ENCODE measurements at places on chromosomes 3 and 15.

- no peak for DNase-seq
Observed at GRCh38 chr3:157533298-157534070, 30.3 kb upstream of the VEPH1 start.

DNA sequence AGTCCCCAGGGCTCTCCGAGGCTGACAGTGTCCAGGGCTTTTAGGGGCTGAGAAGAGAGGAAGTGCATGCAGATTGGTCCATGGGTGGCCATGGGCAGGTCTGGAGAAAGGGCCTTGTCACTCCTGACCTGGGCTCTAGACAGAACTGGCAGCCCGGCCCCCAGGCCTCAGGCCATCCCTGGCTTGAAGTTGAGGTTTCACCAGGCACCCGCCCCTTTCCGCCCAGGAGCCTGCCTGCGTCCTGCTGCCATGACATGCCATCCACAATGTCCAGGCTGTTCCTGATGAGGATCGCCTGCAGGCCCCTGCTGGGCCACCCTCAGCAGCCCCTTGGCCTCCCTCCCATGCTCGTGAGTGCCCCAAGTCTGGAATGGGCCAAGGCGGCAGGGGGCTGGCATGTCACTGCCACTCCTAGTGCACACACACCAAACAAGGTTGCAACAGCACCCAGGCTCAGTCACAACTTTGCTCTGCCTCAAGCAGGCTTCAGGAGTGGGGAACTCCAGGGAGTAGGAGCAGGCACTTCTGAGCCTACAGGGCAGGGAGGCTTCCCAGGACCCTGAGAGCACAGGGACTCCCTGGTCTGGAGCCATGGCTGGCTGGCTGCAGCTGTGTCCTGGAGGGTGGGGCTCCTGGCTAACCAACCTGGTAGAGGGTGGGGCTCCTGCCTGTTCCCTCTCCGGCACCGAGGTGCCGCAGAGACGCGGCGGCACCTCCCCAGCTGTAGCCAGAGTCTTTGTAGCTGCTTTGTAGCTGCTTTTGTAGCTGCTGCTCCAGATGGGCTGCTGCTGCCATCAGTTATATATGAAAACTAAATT lies 1457.1 kb upstream of the GBE1 start:
- DNase-seq = no peak

DNA sequence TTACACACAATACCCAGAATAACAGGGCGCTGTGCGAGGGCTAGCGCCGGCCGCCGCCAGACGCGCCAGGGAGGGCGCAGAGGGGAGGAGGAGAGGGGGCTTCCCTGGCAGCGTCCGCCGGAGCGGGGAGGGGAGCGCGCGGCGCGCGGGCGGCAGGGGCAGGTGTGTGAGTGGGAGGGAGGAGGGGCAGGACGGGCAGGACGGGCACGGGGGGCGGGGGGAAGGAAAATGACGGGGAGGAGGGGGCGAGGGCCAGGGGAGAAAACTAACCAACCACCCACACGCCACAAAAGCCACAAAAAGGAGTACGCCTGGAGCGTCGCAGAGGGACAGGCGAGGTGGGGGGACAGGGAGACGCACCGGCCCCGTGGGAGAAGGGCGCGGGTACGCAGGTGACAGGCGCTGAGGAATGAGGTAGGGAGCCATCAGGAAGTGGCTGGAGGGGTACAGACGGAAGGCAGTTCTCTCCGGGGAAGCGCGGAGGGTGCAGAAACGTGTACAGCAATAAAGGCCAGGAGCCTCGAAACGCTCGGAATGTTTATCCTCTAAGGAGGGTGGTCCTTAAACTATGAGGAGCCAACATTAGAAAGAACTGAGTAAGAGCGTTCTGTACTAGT lies 610 bp upstream of the SATB1 start:
- no peak for DNase-seq

- no peak for DNase-seq
Observed at GRCh38 chr15:81239190-81239589, 42.5 kb downstream of the IL16 start.

DNA sequence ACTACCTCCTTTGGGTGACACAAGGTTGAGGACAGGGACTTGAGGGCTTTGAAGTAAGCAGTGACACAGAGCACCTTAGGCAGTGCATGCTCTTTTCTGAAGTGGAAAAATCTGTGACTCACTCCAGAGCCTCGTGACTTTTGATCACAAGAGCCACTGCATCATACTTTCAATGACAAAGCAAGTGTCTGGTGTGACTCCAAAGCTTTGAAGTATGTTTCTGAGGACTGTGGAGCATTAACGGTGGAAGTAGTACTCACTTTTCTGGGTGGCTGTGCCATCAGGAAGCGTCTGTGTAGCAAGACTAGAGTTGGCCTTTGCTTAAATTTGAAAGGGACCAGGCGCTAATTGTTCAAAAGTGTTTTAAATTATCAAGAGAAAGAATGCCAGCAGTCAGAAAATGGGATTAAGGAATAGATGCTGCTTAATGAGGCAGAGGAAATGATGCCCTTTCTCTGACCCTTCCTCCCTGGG lies 210.7 kb upstream of the TRIM42 start:
- DNase-seq = no peak

- DNase-seq = no peak
Observed at GRCh38 chr15:92528736-92529135, 126.8 kb downstream of the FAM174B start.

- DNase-seq = peak; percentile 1
Observed at GRCh38 chr3:112531358-112531781, 30.4 kb downstream of the ATG3 start.

DNA sequence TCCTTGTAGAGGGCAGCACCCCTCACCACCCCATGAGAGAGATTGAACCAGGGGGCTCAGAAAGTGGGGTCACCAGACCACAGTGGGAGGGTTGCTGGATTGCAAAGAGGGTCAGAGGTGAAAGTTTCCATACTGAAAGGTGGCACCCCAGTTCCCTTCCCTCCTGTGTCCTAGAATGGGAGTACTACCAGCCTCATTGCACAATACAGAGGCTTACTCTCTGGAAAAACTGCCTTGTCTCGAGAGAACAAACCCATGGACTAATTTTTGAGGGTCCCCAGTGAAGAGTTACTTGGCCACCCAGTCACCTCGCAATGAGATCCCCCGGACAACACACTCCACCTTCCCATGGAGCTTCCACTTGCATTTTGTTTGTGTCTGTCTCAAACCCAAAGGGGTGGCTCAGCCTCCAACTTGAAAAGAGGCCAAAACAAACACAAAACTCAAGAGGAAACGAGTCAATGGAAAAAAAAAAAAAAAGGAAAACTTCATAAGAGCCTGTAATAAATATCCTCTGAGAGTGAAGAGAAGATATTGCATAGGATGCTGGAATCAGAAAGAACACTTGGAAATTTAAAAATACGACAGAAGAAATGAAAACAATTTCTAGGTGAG lies 18.6 kb downstream of the MESP2 start:
- DNase-seq = no peak

GRCh38 chr15:67639591-67639990 lies 97.1 kb downstream of the MAP2K5 start:
- no peak for DNase-seq

DNA sequence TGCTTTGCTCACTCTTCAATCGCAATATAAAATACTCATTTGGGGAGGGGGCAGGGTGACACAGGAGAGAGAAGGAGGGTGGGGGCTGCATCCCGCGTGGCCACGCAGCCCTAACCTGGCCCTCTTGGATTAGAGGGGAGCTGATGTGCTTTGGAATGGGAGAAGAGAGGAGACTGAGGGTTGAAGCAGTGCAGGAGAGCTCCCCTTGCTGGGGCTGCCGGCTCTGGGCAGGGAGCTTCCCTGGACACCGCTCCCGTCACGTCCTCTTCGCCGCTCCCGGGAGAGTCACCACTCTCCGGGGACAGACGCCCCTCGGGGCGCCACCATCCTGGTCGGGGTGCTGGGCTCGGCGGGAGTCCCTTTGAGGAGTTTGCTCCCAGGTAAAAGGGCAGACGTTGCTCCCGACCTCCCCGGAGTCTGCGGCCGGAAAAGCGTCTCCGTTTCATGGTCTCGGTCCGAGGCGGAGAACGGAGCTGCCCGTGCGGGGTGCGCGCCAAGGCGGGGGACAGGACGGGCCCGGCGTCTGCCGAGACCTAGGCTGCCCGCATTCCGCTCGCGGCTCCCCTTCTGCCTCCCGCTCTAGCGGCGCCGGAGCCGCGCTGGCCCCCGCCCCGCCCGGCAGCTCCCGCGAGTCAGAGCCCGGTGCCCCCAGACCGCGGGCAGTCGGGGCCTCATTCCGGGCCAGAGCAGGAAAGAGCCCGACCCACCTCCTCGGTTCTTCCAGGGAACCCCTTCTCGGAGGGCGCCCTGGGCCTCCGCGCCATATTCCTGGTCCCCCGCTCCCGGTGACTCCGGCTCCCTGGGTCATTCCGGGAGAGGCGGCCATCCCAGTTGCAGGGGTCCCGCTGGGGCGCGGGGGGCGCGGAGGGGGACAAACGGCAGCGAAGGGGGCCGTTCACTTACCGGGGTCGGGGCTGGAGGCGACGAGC lies 603 bp downstream of the SLC7A14 start:
- no peak for DNase-seq

- DNase-seq = no peak
Observed at GRCh38 chr3:4814305-4814903, 164.8 kb upstream of the BHLHE40 start.

GRCh38 chr15:89812011-89812846 lies 2.4 kb downstream of the ANPEP start:
- DNase-seq = no peak

GRCh38 chr15:65835447-65835846 lies 33.8 kb upstream of the RAB11A start:
- DNase-seq = no peak

DNA sequence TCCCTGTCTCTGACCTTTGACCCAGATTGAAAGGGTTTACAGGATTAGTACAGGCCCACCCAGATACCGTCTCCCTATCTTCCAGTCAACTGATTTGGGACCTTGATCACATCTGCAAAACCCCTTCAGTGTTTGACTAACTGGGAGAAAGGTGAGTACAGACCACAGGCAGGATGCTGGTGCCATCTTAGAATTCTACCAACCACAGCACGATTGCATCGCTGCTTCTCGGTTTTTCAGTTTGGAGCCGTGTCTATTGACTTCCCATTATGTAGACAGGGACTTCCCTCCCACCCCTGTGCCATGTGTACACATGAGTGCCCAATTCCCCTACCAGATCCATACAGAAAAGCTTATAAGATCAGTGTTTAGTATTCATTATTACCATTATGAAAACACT lies 6.6 kb upstream of the KLF13 start:
- no peak for DNase-seq

DNA sequence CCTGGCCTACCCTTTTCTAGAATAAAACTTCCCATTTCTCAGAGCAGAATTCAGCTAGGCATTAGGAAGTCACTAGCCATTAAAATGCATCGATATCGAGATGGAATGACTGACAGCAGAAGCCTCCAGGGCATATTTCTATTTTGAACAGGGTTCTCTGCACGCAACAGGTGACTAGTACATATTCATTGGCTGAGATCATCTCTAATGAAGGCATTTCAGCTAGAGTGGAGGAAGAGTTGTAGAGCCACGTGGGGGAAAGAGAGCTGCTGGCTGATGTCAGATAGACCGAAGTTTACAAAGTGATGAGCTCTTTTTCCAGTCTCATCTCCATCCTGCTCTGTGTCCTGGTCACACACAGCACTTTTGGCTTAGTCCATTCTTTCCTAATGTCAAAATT lies 7.5 kb downstream of the TMEM40 start:
- no peak for DNase-seq

GRCh38 chr15:65862682-65863081 lies 6.6 kb upstream of the RAB11A start:
- no peak for DNase-seq

DNA sequence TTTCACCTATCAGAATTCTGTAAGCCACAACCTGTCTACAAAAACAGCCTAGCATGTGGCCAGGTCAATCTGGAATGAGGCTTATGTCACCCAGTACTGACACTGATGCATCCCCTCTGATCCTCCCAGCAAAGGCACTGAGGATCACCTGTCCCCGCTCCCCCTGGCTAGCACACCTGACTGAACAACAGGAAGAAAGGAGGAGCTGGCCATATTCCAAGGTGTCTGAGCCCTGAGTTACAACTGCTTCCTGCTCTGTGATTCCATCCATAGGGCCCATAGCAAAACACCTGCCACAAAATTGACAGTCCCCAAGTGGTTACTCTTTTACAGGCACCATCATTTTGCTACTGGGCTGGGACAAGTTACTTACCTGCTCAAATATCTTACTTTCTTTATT lies 555.5 kb upstream of the CFAP20DC start:
- no peak for DNase-seq

DNA sequence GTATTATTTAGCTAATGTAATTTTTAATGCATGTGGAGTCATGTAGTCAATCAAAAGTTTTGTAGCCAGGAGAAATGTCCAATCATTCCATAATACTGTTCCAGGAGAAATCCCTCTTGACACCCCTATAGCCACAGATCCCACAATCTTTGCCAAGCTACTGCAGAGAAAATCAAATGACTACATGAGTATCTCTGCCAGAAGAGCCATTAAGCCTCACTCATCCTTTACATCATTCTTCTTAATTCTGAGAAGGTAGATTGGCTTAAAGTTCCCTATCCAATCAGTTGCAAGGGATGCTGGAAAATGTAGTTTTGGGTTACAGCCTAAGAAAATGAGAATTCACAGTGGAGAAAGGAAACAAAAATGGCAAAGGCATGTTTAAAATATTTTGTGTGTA lies 502.1 kb downstream of the ZBBX start:
- no peak for DNase-seq

DNA sequence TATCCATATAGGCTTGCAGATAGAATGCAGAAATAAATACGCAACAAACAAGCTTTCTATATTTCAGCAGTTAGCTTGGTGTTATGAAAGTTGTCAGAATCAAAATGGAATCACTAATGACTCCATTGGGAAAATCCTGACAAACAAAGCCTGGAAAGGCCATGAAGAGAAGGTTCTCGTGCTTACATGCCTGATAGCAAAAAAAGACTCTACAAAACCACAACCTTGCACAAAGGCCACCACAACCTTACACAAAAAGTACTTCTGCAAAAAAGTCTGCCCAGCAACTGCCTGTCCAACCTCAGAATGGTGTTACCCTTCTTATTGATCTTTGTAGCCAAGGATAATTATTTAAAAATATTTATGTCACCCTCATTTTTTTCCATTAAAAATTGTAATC lies 14.4 kb upstream of the PLSCR1 start:
- DNase-seq = no peak

DNA sequence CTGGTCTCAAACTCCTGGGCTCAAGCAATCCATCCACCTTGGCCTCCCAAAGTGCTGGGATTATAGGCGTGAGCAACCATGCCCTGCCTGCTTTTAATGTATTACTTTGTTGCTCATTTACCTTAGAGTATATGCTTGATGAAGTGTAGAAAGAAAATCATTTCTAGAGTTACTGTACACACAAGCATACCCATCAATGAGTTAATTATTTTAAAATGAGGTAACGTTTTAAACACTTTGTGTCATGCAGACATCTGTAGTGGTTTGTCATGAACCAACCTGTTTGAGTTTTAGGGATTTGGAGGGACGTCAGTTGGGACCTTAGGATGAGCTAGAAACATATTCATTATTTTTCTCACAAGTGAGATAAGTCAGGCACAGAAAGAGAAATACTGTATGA lies 332.4 kb upstream of the IGF1R start:
- DNase-seq = no peak

GRCh38 chr15:100645671-100646070 lies 43.3 kb downstream of the ASB7 start:
- DNase-seq = no peak
